ENCODE measurements at places on chromosomes 6 and 20.

GRCh38 chr6:20583444-20583800 lies 49.2 kb downstream of the CDKAL1 start:
- H3K27ac ChIP-seq, result no peak overlapping the region
- H3K36me3 ChIP-seq, result peaks cover 5% of the 10 kb centered on the region
- H3K27me3 ChIP-seq, result no peaks in the 10 kb centered on the region

- no peak for DNase-seq
- no peak overlapping the region for H3K27ac ChIP-seq
- H3K4me1 ChIP-seq, result no peaks in the 10 kb centered on the region
- H3K27me3 ChIP-seq, result no peaks in the 10 kb centered on the region
Observed at GRCh38 chr6:25436760-25437159, 157.6 kb downstream of the CARMIL1 start.

DNA sequence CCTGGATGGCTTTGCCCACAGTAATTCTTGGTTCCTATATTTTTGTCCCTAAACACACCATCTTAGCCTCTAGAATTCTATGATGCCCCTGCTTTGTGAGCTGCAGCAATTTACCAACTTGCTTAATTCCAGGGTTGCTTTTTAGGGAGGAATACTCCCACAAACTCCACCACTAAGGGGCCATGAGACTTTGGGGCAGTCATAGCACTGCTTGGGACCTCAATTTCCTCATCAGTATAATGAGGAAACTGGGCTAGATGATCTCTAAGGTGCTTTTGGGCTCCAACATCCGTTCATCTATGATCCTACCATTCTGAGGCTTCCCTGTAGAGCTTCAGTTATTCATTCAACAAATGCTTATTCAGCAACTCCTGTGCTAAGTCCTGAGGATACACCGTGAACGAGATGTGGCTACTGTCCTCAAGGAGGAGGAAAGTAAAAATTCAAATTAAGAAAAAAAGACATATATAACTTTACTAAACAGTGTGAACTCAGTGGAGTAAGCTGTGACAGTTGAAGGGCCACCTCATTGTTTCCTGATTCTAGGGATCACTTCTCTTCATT lies 75.3 kb downstream of the PRDM1 start:
- H3K4me3 ChIP-seq, result no peak overlapping the region
- H3K27me3 ChIP-seq, result peaks cover 5% of the 10 kb centered on the region
- no peak for DNase-seq
- H3K36me3 ChIP-seq, result no peaks in the 10 kb centered on the region
- peaks cover 24% of the 10 kb centered on the region for H3K4me1 ChIP-seq

DNA sequence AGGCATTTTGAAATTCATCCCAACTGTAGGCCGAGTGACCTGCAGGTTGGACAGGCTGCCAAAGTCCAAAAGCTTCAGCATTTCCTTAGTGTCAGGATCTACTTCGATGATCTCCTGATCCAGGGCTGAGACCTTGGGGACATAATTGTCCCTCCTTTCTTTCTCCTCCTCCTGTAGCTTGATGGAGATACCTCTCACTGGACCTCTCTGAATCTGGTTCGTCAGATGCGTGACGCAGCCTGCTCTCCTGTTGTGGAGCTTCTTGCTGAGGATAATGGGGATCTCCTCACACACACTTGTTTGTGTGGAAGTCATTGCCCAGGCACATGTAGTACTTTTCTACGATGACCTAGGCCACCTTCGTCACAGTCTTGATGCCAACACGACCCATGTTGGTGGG lies 1.5 kb upstream of the MAS1L start:
- H3K27me3 ChIP-seq, result no peaks in the 10 kb centered on the region
- H3K27ac ChIP-seq, result no peak overlapping the region
- no peaks in the 10 kb centered on the region for H3K36me3 ChIP-seq

DNA sequence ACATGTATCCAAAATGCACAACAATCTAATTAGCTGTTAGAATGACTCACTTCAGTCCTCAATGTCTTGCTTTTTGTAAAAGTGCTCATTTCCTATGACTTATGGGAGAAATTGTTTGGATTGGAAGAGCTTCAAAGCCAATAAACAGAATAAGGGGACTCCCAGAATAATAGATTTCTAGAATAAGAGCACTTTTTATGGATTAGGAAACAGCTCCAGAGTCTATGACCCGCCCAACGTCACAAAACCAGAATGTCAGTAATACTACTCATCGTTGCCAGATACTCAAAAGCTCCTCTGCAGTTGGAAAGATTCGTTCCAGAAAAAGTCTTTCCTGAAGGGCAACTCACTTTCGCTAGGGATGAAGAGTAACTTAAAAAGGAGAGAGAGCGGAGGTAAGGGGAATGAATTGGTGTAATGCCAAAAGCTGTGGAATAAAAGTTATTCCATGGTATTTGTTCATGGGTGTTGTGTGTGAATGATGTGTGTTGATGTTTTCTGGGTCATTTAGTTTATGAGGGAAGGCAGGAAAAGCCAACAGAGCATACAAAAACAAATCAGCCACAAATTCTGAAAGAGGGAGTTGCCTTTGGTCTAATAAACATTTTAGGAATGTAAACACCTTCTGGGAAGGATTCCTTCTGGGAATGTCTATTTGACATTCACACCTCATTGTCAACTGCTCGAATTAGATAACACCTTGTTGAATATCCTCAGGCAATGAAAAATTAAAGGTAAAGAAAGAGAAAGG lies 64.6 kb downstream of the SYNE1 start:
- peaks cover 7% of the 10 kb centered on the region for H3K4me1 ChIP-seq
- no peaks in the 10 kb centered on the region for H3K27me3 ChIP-seq
- H3K4me3 ChIP-seq, result no peak overlapping the region
- no peaks in the 10 kb centered on the region for H3K36me3 ChIP-seq
